ENCODE measurements at places on chromosomes 12 and 14. TPM values are rescaled to one million over a fixed set of nuclear protein-coding genes. Genes with fewer than 3 reads are reported as not detected.
A peak's percentile ranks its signal among the peaks of the same experiment; 100 is the strongest.

Gene DBX2
- polyA plus RNA-seq, result not detected

Gene CDCA4
- polyA plus RNA-seq, result 3.0 TPM

Gene NGB
- not detected for polyA plus RNA-seq

Gene DCAF11
- 41.8 TPM for polyA plus RNA-seq

Gene DLK1
- not detected for polyA plus RNA-seq

Gene SERPINA9
- not detected for polyA plus RNA-seq

DNA sequence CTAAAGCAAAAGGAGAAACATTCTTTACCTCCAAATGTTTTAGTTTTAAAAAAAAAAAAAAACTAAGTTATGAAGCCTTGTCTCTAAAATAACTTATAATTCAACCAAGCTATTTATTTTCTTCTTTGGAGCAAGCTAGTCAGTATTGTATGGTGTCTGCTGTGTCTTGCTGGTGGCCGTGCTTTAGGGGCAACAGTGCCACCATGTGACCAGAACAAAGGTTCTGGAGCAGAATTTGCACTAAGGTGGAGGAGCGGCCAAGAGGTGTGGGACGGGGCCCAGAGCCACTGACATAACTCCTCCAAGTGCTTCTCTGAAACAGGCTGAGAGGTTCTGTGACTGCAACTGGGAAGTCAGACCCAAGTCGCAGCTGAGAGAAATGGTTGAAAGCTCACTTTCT lies 4.5 kb downstream of the FICD start:
- DNase-seq, result no peak

DNA sequence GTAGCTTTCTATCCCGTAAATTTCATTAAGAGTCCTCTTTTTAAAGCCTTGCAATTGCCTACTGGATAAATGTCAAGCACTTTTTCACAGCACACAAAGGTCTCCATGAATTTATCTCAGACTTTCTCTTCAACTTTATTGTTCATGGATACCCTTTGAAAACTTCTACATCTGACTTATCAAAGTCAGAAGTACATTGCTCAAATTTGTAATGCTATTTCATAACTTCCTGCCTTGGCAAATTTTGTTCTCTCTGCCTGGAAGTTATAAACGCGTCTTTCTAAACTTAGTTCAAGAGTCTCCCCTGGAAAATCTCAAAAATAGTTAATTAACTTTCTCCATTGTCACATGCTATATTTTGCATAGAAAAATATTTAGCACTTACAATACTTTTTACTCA lies 55.9 kb upstream of the RERGL start:
- DNase-seq, result no peak

- no peak for DNase-seq
These were observed 138.1 kb upstream of the BMP4 start for GRCh38 chr14:54094765-54095164.

DNA sequence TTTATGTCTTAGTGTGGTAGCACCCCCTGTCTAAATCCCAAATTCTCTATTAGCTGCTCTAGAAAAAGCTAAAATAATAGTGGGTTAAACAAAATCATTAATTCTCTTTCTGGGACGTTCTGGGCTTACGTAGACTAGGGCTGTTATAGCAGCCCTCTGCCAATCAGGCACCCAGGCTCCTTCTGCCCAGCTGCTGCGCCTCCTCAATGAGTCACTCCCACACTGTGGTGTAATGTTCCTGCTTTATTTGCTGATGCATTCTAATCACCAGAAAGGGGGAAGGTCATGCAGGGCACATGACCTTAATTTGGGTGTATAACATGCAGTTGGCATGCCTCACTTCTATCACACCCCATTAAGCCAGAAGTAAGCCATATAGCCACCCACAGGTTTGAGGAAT lies 294.5 kb downstream of the GALC start:
- no peak for DNase-seq

GRCh38 chr12:2044165-2044564 lies 8.6 kb upstream of the CACNA1C start:
- DNase-seq, result no peak

DNA sequence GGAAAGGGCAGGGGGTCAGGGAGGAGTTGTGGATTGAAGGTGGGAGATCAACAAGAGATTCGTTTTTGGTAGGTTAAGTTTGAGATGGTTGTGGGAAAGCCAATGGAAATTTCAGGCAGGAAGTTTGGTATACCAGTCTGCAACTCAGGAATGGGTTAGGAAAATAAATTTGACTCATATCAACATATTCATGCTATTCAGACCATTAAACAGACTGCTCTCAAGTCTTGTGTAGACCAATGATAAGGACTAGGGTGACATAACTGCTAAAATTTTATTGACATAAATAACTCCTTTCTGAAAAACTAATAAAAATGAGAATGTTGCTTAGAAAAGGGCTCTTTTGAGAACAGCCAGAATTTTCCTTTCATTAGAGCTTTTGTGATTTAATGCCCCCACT lies 60.0 kb downstream of the PLEKHA5 start:
- no peak for DNase-seq

DNA sequence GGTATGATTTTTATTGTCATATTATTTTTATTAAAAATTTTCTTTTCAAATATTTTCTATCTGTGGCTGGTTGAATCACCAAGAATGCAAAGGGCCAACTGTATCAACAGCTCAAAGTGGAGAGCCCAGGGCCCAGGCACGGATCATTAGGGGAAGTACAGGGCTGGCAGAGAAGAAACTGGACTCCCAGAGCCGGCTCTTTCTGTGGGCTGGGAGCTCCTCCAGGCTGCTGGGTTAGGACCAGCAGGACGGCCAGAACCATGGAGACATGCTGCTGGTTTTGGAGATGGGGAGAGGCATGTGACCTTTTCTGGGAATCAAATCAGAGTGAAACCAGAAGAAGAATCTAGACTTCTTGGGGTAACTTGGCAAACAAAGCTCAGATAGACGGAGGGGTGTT lies 220.5 kb downstream of the CACNA1C start:
- DNase-seq, result peak; percentile 85

GRCh38 chr12:120928864-120929652 lies 24.9 kb upstream of the SPPL3 start:
- DNase-seq, result peak; percentile 40

- DNase-seq, result no peak
These were observed 29.6 kb upstream of the HDAC7 start for GRCh38 chr12:47849261-47849660.

DNA sequence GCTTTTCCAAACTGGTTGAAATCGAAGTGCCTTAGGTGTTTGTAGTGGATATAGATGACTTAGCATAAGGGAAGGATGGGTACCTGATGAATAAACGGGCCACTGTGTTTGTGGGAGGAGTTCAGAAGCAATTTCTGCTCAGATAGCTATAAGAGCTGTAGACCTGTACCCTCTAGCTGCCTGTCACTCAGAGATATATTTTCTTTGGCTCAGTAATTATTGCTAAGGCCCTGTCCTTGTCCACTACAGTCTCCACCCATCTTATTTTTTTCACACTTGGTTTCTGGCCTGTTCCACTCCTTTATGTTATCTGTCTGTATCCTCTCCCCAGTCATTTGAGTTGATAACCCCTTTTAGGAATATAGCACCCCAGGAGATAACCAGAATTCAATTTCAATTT lies 74.8 kb upstream of the RMST start:
- DNase-seq, result no peak

GRCh38 chr12:3571724-3572123 lies 80.7 kb downstream of the PRMT8 start:
- no peak for DNase-seq

DNA sequence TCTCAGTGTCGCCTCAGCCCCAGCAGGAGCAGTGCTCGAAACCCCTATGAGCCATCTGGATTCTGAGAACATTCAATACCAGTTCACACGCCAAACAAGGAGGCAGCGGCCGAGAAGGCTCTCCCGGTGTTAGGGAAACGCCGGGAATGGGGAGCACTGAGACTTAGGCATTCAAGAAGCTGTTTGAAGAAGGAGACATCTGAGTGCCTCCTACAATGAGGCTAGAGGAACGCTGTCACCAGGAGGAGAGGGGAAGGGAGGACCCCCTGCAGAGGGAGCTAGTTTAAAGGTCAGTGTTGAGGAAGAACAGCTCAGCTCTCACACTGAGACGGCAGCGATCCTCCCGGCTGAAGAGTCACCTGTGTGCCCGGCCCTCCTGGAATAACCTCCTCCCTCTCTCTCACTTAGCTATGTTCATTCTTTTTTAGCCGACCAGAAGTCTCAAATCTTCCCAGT lies 69.9 kb downstream of the SERPINA3 start:
- peak; percentile 14 for DNase-seq

DNA sequence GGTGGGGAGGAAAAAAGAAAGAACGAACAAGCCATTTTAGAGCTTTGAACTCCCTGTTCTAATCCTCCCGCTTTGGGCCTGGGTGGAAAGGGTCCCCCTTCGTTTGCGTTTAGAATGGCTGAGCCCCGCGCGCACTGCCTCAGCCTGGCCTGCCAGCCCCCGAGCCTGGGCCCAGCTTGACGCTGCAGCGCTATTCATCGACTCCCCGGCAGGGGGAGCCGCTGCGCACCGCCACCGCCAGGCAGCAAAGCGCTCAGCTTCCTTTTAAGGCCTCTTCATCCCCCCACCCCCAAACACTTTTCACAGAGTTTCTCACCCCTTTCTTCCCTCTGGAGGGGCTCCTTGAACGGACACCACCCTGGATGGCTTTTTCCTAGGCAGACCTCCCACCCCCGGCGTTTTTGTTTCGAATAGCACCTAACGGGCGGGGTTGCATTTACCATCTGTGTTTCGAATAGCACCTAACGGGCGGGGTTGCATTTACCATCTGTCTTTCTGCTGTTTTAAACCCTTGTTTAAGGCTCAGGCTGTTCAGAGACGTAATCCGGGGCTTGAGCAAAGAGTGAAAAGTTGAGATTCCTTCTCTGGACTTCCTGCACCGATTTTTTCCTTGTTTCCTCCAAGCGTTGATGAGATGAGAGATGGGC lies 56.4 kb upstream of the PIWIL1 start:
- DNase-seq, result no peak

DNA sequence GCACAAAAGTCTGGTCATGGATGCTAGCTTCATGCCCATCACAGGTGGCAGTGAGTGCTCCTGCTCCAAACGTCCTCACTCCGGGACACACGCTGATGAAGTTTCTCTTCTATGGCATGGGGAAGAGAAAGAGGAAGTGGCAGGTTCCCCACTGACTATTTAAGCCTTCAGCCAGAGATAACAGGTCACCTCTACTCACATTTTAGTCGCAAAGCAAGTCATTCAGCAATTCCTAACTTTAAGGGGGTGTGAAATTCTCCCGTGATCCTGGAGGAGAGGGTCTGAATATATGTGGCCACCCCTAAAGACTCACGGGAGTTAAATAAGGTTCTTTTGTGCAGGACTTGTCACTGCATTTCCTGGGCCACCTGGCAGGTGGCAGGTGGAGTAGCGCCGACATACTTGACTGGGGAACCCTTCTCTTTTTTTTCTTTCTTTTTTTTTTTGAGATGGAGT lies 18.8 kb upstream of the RCOR1 start:
- DNase-seq, result no peak

- no peak for DNase-seq
These were observed 1.9 kb upstream of the RFX4 start for GRCh38 chr12:106580671-106581508.

- DNase-seq, result no peak
These were observed 11.8 kb downstream of the AHNAK2 start for GRCh38 chr14:104966261-104966865.

DNA sequence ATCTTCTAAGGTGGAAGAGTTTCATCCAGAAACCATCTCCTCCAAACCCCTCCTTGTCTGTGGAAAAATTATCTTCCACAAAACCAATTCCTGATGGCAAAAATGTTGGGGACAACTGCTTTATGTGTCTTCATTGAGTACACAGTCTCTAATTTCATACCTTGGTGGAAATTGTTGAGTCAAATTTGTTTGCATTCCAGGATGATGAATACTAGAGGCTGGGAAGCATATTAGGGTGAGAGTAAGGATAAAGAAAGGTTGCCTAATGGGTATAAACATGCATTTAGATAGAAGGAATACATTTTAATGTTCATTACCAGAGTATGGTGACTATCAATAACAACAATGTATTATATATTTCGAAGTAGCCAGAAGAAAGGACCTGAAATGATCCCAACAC lies 98.2 kb downstream of the C12orf42 start:
- no peak for DNase-seq

DNA sequence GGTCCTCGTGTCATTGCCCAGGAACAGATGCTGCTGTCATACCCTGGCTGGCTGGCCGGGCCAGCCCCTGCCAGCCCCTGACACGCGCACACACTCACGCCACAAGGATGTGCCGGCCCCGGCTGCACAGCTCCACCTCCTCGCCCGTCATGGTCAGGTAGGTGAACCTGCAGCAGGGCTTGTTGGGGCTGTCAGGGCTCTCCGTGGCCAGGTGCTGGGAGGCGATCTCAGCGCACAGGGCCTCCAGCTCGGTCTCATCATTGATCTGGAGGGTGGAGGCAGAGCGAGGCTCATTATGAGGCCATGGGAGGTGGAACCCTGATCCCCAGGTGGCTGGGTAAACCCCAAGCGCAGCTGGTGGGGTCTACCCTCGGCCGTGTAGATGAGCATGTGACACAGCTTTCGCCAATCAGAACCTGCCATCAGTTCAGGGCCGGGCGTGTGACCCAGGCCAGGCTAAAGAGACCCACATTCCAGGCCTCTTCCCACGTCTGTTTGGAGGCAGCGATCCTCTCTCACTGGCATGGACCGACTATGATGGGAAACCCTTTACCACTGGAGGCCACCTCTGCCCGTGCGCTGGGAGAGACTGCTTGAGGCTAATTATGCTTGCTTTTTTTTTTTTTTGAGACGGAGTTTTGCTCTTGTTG lies 38.8 kb downstream of the TRAFD1 start:
- DNase-seq, result peak; percentile 73

DNA sequence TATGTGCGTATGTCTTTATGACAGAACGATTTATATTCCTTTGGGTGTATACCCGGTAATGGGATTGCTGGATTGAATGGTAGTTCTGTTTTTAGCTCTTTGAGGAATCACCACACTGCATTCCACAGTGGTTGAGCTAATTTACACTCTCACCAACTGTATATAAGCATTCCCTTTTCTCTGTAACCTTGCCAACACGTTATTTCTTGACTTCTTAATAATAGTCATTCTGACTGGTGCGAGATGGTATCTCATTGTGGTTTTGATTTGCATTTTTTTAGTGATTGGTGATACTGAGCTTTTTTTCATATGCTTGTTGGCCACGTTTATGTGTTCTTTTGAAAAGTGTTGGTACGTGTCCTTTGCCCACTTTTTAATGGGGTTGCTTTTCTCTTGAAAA lies 49.7 kb downstream of the FRS2 start:
- DNase-seq, result no peak

DNA sequence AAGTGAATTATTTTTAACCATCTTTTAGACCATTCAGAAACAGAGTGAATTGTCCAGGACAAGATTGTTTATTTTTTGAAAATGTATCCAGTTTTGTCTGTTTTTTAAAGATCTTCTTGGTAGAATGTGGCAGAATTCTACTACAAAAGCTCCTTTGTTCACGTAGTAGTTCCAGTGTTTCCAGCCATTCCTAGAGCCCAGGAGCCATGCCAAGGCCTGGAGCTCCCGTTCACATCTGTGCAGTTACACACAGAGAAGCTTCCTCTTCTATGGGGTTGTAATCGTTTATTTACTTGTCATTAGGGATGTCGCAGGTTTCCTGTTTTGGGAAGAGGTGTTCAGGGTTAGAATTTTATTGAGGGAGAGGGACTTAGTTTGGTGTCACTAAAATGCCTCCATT lies 409.8 kb downstream of the NPAS3 start:
- DNase-seq, result no peak

Measured in aorta (tissue), 5 donors.